ENCODE measurements at places on chromosomes 11 and 22.

DNA sequence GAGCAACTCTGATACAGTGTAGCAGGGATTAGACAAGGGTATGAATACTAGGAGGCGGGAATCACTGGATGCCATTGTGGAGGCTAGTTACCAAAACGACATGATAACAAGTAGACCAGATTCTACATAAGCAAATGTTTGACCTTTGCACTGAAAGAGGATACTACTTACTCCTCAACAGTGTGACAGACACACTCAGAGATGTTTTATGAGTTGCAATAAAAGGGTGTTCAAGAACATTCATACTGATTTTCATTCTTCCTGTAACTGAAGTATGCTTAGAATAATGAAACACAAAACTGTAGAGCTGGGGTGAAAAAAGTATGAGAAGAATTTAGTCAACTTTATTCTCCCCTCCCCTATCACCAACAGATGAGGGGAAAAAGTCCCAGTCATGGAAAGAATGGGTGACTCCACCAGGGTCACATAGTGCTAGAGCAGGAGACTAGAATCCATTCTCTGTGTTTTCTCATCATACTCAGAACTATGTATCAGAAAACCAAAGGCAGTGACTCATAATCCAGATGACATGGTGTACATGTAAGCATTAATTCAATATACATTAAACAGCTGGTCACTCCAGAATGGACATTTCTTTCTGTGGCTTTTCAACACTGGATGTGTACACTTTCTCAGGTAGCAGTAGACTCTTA, 32.8 kb downstream of the ARHGAP20 start:
- no peak for DNase-seq

DNA sequence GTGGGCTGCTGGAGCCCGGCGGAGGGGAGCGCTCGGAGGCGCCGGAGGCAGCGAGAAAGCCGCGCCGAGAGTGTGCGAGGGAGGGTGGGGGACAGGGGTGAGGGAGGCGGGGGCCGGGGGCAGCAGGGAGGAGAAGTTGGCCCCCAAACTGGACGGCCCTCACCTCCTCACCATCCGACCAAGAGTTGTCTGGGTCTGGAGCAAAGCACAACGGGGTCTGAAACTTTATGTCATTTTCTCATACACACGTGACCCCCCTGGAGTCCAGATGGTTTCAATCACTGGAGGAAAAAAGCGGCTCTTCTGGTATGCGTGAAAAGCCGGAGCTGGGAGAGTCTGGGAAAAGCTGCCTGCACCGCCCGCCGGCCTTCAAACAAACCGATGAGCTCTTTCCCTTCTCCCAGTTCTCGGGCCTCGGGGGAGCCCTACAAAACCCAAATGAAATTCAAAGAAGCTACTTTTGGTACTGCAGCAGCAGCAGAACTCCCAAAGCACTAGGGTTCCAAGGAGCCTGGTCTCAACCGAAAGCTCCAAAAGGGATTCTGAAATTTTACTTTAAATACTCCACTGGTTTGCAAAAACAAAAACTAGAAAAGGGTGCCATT, 39.7 kb upstream of the AKIP1 start:
- peak; percentile 72 for DNase-seq

DNA sequence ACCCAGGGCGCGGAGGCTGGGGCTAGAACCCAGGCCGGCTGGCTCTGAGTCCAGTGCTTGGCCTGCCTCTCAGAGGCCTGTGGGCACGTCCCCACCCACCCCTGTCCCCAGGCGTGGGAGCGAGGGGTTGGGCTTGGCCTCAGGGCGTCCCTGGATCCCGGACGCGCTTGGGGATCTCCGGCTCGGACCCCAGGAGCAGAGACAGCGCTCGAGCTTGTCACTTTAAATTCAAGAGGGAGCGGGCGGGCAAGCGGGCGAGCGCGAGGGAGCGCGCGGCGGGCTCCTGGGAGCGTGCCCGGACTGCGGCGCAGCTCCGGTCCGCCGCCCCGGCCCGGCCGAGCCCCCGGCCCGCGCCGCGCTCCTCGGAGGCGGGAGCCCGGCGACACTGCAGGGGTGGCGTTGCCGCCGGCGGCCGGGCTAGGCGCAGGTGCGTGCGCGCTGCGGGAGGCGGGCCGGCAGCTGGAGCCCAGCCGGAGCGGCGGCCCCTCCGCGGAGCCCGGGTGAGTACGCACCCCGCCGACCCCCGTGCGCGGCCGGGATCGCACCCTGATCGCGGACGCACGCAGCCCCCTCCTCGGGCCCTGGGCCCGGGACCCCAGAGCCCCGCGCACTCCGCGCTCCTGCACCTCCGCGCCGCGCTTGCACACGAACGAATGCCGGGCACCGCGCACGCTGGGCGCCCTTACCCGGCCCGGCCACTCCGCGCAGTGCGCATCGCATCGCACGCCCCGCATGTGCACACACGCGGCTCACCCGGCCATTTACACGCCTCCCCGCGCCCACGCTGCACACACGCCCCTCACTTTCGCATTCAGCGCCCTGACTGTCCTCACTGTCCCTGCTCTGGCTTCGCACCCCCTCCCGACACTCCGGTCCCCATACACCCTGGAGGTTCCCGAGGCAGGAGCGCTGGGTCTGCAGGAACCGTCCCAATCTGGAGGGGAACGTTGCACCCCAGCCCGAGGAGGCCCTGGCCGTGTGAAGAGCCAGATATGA, at the start of gene SYT12:
SYT12 (plus strand) TSS at position 174 of the 996 bp plus-strand sequence. CDS start 7,011 bp downstream, outside the sequence.
- no peak for DNase-seq

DNA sequence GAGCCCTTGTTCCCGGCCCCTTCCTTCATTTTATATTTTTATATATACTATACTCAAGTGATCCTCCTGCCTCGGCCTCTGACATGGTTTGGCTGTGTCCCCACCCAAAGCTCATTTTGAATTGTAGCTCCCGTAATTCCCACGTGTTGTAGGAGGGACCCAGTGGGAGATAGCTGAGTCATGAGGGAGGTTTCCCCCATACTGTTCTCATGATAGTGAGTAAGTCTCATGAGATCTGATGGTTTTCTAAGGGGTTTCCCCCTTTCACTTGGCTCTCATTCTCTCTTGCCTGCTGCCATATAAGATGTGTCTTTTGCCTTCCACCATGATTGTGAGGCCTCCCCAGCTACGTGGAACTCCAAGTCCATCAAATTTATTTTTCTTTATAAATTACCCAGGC, 7.2 kb upstream of the ZNF280A start:
- no peak for DNase-seq

GRCh38 chr11:75560644-75561043, 1.4 kb upstream of the SERPINH1 start:
- DNase-seq = no peak

DNA sequence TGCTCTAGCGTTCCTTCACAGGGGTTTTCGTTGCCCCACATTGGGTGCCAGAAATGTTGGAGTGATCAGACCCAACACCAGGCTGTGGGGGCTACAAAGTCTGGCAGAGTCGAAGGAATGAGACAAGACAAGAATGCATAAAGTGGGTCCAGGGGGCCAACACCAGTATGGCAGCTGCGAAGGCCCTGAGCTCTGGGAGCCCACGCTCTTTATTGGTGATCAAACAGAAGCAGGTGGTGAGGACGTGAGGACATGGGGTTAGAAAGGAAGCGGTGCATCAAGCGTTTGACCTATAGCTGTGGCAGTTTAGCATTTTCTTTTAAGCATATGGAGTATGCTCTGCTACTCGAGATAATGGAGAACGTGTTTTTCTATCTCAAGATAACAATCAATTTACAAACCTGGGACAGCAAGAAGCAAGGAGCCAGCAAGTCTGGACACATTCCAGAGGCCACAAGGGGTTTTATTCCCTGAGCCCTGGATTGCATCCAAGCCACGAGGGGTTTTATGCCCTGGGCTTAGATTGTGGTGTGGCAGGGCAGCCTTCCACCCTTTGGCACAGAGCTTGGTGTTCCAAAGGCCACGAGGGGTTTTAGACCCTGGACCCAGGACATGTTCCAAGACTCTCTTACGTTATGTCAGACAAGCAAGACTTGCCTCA, 3.9 kb upstream of the DNAJB13 start:
- no peak for DNase-seq

- DNase-seq = peak; percentile 93
These were observed 11.7 kb downstream of the FJX1 start for GRCh38 chr11:35629914-35630313.
